Naive B cell (primary cell): ENCODE measurements at places on chromosomes 3 and 15.
A peak's percentile ranks its signal among the peaks of the same experiment; 100 is the strongest.

DNA sequence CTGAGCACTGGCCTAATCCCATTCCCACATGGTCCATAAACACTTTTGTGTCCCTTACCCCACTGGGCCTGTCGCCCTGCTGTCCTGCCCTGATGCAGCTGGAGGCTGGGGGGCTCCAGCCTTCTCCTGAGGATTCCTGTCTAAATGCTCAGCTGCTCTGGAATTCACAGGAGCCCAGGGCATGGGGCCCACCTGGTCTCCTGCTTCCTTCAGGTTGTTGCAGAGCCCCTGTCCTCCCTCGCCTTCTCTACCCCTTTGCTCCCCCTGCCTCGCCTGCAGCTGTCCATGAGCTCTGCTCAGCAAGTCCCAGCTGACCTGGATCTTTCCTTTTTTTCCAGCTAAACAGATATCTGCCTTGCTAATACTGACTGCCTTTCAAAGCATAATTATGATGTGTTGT, 286.9 kb downstream of the XXYLT1 start:
- no peak for DNase-seq

DNA sequence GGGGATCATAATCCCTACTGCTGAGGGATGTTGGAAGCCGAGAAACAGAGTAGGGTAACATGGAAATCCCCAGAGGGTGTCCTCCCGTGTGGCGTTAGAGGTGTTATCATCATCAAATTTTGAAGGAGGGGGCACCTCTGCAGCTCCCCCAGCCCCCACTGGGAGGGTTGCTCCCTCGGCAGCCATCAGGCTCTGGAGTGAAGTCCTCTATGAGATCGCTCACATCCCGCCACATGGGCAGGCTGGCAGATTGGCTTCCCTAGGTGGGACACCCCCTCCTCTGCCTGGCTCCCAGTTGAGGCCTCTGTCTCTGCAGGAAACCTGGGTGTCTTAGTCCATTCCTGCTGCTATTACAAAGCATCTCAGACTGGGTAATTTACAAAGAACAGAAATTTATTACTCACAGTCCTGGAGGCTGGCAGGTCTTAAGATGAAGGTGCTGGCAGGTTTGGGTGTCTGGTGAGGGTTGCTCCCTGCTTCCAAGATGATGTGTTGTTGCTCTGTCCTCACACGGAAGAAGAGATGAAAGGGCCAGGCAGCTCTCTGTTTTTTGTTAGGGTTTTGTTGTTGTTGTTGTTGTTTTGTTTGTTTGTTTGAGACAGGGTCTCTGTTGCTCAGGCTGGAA, 120.5 kb downstream of the NUP210 start:
- DNase-seq, result no peak

DNA sequence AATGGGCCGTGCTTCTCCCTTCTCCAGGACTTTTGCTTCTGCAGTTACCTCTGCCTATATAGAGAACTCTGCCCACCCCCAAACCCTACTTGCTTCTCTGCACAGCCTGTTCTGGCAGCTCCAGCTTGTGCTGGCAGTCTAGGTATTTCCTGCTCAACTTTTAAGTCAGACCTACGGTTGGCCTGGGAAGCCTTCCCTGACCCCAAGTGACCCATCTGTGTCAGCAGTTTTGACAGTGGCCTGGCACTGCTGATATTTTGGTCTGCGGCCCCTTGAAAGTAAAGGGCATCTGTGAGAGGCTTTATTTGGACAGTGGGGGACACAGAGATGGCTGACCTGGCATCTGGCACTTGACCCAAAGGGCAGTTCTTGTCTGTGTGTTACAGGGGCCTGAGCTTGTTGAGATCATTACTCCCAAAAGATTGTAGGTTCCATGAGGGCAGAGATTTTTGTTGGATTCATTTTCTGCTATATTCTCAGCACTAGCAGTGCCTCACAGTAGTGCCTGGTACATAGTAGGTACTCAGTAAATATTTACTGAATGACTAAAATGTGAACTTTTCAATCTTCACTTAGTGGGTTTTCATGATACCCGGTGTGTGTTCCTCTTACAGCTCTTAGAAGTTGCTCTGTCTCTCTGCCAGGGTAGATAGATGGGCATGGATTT, 55.2 kb upstream of the TRAK1 start:
- no peak for DNase-seq

GRCh38 chr3:134978658-134979057, 183.6 kb downstream of the EPHB1 start:
- DNase-seq, result no peak

DNA sequence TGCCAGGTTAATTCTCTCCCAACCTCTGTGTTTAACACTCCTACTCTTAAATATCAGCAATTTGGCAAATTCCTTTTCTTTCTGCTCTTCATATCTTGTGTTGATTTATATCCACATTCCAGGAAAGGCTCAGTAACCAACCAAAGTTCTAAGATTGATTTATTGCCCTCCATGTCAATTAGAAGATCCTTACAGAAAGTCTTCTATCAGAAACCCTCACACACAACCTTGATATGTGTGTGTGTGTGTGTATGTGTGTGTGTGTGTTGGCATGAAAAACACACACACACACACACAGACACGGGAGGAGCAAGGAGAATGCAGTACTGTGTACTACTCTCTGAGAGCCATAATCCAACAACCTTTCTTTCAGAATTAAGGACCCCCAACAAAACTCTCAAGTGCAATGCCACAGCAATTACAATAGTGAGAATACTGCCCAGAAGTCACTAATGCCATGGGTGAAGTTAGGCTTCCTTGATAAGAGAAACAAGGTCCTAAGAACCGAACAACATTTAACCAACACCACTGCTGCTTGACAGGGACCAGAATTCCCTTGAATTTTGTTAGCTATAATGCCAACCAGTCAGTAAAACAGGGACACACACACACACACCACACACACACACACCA, 1.1 kb downstream of the LSAMP start:
- DNase-seq, result no peak

GRCh38 chr3:30315447-30315846, 291.0 kb upstream of the TGFBR2 start:
- DNase-seq, result no peak

- peak; percentile 6 for DNase-seq
Observed at GRCh38 chr3:34863485-34863884, 775.8 kb upstream of the ARPP21 start.

GRCh38 chr15:40333922-40334492, 6.7 kb downstream of the CCDC9B start:
- DNase-seq, result peak; percentile 37

DNA sequence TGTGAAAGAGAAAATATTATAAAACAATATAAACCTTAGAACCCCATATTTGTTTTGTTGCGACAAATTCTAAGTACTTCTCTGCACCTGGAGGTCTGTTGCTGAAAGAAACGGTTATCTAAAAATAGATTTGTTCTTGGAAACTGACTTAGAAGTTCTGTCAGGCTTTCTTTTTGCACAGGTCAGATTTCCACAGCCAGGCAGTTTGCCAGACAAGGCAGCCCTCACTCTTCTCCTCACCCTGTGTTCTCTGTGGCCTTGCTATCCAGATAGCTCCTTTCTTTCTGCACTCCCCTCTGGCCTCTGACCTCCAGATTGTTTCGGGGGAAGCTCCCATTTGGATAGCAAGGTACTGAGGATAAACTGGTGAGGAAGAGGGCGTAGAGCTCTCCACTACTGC, 413.3 kb upstream of the ONECUT1 start:
- no peak for DNase-seq

- no peak for DNase-seq
Observed at GRCh38 chr3:31364188-31364587, 168.5 kb upstream of the STT3B start.

DNA sequence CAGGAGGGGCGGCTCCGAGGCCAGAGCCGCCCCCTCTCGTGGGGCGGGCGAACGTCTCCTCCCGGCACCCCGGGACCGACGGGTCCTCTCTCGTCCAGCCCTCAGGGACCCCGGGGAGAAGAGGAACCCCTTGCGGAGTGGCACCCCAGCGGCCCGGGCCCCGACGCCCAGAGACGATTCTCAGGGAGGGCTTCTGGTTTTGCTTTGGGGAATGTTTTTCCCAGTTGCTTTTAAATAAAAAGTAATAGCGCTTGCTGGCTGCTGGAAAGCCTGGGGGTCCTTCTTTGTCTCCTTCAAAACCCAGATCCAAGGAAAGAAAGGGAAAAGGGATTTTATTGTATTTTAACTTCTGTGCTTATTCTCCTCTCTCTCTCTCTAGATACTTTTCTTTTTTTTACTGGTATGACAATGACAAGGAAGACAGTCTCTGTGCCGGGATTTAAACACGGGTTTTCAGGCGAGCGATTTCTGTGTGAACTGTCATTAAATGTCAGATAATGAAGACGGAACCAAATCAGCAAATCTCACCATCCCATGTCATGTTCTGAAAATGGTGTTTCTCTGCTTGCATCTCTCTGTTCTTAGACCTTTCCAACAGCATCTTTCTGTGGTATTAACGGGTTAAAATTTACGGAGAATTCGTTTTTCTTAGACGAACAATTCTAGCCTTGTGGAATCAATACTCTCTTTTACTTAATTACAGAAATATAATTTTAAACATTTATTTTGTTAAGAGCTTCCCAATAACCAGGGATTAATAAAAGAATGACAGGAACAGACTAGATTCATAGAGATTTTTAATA, 530 bp upstream of the PCOLCE2 start:
- no peak for DNase-seq

GRCh38 chr15:99951511-99951910, 218.3 kb upstream of the LYSMD4 start:
- DNase-seq, result no peak

- DNase-seq, result no peak
Observed at GRCh38 chr3:32200490-32200889, 38.0 kb upstream of the CMTM8 start.

- no peak for DNase-seq
Observed at GRCh38 chr3:84946240-84946639, 12.5 kb upstream of the CADM2 start.

GRCh38 chr3:133933097-133934024, 37.7 kb upstream of the RAB6B start:
- DNase-seq, result no peak

DNA sequence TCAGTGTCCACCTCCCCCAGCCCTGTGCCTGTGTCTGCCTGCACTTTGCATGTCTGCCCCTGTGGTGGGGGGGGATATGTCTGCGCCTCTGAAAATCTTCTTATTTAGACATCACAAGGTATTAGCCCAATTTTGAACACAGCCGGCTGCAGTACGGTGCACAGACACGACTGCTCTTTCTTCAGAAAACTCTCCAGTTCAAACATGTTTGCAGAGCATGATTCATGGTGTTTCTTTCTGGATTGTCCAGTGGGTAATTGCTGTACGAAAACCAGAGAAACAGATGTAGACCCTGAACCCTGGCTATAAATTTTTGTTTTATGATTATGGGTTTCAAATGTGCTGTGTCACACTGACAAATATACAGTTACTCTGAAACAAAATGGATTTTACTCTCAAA, 3.4 kb upstream of the RARB start:
- no peak for DNase-seq

DNA sequence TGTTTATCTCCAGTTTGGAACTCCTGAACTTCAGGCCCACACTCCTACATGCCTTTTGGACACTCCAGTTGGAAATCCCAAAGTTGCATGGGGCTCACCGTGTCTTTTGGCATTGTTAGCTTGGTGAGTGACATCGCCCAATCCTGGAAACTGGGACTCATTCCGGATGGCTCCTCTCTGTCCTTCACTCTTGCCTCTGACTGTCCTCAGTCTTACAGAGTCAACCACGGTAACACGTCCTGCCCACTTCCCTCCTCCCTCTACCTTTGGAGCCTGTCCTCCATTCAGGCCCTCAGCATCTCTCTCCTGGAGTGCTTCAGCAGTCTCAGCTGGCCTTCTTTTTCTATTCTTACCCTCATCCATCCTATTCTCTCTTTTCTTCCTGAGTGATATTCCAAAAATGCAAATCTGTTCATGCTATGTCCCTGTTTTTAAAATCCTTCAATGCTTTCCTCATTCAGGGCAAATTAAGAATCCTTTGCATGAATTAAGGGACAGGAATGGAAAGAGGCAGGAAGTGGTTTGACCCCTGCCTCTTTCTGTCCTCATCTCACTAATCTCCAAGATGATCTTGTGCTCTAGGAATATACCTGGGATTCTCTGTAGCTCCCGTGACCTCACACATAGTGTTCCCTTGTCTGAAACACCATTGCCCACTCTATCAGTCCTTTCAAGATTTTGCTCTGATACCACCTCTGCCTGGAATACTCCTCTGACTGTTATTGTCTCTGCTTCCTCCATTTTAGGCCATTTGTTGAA, 42.5 kb downstream of the LPP start:
- no peak for DNase-seq

- no peak for DNase-seq
Observed at GRCh38 chr3:197835509-197835908, 44.5 kb downstream of the LRCH3 start.

DNA sequence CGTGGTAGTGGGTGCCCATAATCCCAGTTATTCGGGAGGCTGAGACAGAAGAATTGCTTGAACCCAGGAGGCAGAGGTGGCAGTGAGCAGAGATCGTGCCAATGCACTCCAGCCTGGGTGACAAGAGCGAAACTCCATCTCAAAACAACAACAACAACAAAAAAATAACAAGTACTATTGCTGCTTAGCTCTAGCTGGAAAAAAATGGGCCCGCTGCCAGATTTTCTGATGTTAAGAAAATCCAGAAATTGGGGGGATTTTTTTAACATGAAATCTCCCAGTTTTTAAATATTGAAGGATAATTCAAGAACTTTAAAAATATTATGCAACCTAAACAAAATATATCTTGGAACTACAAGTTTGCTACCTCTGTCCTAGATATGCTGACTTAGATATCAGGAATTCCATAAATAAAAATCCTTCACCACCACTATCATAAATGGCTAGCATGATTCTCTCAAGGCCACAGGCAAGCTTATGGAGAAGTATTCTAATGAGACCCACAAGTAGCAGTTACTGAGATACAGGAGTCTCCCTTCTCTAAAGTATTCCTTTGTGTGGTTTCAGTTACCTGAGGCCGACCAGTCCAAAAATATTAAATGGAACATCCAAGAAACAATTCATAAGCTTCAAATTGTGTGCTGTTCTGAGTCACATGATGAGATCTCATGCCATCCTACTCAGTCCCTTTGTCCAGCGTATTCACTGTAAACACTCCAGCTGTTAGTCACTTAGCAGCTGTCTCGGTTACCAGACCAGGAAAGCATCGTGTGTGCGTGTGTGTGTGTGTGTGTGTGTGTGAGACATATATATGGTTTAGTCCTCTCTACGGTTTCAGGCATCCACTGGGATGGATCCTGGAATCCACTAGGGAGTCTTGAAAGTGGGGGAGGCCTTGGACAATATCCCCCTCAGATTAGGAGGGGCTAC, 277.2 kb downstream of the TBL1XR1 start:
- no peak for DNase-seq

- no peak for DNase-seq
Observed at GRCh38 chr3:55524565-55525244, 37.6 kb upstream of the WNT5A start.

DNA sequence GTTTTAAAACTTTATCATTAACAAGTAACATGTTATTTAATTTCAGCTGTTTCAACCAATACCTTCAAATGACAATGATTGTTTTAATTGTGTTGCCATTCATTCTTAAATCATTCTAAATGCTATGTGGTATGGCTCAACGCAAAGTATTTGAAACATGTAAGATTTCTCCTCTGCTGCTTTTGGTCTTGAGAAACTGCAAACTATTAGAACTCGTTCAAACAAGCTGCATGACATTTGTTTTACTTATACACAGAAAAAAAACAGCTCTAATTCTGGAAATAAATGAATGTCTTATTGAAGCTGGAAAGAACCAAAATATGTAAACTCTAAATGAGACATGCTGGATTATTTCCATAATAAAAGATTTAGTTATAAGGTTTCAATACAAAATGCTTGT, 29.3 kb downstream of the FBN1 start:
- no peak for DNase-seq

- DNase-seq, result no peak
Observed at GRCh38 chr15:35197754-35198153, 112.7 kb upstream of the NANOGP8 start.

GRCh38 chr15:51312166-51313073, 26.0 kb downstream of the CYP19A1 start:
- DNase-seq, result no peak
